ENCODE measurements at places on chromosomes 4 and X.

DNA sequence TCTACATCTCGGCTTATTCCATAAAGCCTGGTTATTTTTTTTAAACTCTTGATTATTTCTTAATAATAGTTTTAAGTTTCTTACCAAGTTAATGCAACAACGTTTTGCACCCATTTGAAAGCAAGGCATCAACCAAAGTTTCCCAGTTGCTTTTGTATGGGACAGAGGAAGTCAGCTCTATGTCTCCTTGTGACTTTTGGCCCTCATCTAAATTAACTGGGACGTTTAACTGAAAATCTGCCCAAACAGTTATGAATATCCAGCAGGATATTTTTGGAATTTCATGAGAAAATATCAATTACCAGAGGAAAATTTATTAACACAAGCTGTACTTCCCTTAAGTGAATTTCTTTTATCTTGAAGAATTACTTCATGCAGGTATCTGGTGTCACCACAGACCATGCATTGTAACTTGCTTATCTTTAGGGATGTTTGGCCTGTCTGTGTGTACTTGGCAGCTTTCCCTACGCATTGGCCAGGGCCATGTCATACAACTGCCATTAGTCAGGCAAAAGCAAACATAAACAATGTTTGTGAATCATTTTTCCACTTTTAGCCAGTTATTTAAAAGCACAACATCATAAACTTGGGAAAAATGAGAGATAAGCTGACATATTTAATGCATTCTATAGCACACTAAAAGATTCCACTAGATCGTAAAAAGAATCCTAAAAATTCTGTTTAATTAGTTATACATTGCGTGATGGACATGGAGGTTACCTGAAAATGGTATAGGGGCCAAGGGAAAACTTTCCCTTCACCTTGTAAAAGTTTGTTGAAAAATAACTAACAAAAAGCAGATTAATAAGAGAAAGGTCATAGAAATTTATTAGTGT lies 101.4 kb upstream of the PDE5A start:
- peak; percentile 91 for DNase-seq

GRCh38 chrX:134981910-134982309 lies 8.9 kb upstream of the SMIM10 start:
- DNase-seq = no peak

- DNase-seq = peak; percentile 8
Observed at GRCh38 chrX:131923614-131924250, 99.4 kb upstream of the STK26 start.

- peak; percentile 44 for DNase-seq
Observed at GRCh38 chr4:41257257-41257901, 651 bp downstream of the UCHL1 start.

DNA sequence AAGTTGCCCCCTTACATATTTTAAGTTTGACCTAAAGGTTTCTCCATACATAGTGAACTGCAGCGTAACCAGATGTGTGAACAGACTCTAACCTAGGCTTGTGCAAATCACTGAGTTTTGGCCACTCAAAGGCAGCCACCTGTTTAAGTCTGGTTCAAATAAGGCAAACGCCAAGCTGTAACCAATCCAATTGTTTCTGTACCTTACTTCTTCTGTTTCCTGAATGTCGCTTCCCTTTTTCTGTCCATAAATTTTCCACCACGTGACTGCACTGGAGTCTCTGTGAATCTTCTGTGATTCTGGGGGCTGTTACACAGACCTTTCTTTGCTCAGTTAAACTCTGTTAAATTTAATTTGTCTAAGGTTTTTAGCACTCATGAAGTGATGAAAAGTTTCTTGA lies 618.8 kb downstream of the GLUD2 start:
- no peak for DNase-seq

Measured in amniotic epithelial cell (primary cell).